Stimulated activated CD4-positive, alpha-beta T cell treated with anti-CD3 and anti-CD28 coated beads, Interleukin-15, amount 100 ng/mL, for 1 hour (primary cell): ENCODE measurements at places on chromosomes 2 and 18.

DNA sequence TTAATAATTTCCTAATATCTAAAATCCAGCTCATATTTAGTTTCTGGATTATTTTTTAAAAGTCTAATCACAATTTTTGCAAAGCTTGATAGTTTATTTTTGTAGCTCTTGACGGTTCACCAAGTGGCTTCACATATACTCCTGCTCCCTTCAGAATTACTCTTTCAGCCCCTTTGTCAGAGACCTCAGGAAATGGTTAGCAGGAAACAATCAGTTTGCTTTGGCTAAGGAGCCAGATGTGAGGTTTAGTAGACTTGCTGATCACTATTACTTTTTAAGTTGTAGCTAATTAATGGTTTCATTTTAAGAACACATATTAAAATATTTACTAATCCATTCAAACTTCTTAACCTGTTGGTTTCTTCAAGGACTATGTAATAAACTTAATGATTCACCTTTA is 2.3 kb downstream of the RBBP8 start:
- no peak for DNase-seq

DNA sequence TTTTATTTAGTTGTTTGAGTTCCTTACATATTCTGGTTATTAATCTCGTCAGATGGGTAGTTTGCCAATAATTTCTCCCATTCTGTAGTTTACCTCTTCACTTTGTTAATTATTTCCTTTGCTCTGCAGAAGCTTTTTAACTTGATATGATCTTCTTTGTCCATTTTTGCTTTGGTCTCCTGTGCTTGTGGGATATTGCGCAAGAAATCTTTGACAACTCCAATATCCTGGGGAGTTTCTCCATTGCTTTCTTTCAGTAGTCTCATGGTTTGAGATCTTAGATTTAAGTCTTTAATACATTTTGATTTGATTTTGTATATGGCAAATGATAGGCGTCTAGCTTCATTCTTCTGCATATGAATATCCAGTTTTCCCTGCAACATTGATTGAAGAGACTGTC is 389.2 kb downstream of the LRP1B start:
- no peak for DNase-seq

DNA sequence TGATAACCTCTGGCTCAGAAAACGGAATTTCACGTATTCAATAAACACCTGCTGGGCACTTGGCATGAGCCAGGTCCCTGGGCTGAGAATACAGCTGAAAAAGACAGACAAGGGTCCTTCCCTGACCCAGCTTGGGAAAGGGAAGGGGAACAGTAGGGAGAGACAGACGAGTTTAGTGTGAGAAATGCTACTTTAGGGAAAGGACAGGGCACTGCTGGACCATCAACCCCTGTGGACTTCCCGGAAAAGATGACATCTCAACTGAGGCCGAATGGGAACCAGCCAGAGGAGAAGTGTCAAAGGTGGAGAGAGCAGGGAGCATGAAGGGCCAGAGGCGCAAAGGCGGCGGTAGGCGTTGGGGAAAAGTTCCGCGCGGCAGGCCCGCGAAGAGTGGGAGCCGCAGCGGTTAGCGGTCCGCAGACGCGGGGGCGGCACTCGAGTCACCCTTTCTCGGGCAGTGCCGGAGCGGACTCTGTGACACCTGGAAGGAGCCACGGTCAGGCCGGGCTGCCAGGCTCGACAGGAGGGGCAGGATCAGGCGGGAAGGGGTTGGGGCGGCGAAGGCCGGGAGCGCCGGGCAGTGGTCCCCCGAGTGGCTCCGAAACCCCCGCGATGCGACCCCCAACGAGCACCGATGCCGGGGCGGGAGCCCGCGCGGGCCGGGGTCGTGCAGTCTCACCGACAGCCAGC is 519 bp downstream of the TEX261 start:
- no peak for DNase-seq

GRCh38 chr2:233307565-233307964 is at the start of gene SAG:
Gene SAG (plus strand): TSS chr2:233307816. CDS start chr2:233309190, 1,374 bp downstream.
- DNase-seq, result no peak

DNA sequence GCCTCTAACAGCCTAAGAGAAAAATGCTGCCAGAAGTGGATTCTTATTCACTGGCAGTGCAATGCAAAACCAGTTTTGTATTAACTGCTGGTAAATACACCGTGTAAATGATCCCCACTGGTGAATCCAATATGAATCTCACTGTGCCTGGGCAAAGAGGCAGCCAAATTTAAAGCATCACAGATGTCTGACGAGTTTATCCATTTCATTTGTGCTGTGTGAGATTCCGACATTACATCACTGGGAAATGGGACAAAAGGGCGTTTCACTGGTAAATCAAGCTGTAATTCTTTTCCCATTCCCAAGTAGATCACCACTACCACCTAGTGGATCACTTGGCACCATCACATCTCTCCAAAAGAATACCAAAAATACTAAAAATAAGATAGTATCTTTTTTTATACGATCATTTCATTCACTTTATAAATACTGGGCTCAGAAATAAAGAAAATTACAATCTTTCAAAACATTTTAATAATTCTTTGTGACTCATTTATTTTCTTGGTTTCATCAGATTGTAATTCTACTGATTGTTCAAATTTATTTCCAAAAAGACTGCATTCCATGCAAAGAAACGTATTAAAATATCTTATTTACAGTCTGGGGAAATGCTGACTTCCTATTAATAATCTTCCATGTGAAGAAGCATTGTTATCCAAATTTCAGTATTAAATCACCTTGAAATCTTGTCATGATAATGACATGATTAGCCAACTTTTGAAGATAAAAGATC is 125.6 kb downstream of the GRB14 start:
- DNase-seq, result no peak

DNA sequence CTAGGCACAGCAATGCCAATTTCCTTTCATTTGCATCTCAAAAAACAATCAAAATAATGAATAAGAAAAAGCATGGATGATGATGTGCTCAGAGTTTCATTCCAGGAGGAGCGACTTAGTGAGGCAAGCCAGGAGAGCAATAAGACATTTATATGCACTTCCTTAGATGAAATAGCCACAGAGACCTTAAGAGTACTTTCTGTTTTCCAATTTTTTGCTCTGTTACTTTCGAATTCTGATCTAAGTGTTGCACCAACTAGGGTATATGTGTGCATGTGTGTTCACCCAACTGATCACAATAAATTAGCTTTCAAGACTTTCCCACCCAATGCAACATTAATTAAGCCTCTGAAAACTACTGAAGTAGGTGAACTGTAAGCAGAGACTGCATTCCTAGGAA is 709 bp downstream of the RAB27B start:
- no peak for DNase-seq

DNA sequence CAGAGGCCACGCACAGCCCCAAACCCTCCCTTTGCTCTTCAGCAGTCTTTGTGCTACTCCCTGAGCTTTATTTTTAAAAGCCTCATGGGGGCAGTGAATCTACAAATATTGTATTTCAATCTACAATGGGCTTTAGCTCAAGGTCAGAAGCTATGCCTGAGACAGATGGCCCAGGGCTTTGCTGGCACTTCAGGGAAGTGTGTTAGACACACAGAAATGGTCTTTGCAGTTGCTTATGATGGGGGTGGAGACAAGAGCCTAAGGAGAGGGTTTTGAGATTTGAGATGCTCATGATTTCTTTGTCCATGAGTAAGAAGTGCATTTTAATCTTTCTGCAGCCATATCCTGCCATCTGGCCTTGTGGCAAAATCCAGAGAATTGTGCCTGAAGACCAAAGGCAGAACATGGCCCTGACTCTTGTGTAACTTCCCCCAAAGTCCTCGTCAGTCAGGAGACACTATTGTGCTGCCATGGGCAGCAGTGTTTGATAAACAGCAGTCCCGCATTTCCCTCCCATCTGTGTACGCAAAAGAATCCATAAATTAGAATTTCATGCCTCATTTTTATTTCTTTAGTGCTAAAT is 92.6 kb downstream of the VAPA start:
- no peak for DNase-seq

DNA sequence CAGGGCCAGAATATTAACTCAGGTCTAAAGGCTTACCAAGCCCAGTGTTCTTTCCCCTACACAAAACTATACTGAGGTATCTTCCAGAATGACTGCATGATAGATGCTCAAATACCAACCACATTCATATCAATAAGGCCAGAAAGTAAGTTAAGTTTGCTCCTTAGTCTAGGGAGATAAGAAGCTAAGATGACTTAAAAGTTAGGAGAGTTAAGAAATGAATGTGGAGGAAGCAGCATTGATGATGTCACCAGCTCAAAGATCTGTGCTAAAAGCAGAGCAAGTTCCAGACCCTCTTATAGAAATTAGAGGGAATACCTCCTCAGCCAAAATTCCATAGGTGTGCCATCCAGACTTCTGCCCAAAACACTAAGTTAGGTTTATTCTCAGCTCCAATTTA is 6.1 kb downstream of the PPP4R1 start:
- DNase-seq, result no peak

DNA sequence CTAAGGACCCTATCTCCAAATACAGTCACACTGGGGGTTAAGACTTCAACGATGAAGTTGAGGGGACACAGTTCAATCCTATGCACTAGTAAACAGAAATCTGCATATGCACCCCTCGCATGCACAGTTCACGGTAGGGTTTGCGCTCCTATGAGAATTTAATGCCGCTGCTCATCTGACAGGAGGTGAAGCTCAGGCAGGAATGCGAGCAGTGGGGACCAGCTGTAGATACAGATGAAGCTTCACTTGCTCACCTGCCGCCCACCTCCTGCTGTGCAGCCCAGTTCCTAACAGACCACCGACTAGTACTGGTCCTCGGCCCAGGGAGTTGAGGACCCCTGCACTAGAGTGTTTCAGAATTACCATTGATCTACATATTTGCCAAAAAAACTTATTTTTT is 40.0 kb upstream of the FAHD2A start:
- no peak for DNase-seq

- DNase-seq, result no peak
Measured at GRCh38 chr2:240095556-240096523, 40.3 kb downstream of the COPS9 start.

- no peak for DNase-seq
Measured at GRCh38 chr2:96184188-96184587, 24.4 kb downstream of the STARD7 start.

DNA sequence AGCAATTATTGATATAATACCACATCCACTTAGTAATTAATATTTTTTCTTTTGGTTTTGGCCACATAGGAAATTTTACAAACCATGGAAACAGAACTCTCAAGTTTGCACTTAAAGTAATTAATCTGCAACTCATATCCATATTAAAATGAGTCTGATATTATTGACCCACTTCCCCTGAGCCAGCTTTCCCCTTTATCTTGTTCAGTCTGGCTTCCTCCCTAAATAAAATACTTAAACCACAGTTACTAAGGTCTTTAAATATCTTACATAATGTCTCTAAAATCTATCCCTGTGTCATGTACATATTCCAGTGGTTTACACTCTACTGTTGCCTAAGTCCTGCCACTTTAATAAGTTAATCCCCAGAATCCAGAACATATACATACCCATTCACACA is 564.9 kb upstream of the FSHR start:
- DNase-seq, result no peak

GRCh38 chr2:46963210-46963609 is 47.6 kb upstream of the MCFD2 start:
- no peak for DNase-seq

DNA sequence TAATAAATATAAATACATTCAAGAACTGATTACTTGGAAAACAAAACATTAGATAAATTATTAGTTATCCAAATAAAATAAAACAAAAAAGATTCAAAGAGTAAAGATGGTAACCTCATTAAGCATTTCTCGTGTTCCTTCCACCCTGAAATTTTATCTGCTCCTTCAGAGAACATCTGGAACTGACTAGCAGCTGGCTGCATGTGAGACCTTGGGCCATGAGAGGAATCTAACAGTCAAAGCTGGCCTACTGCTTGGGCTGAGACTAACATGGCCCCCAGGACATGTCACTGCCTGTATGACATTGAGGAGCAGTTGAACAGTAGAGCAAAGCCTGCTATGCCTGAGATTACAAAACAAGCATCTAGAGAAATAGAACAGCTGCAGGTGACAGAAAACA is 208.5 kb upstream of the ZSWIM2 start:
- no peak for DNase-seq

- no peak for DNase-seq
Measured at GRCh38 chr2:75276093-75277029, 77.0 kb upstream of the TACR1 start.

GRCh38 chr2:242060212-242060835 is 190.8 kb downstream of the RTP5 start:
- no peak for DNase-seq

DNA sequence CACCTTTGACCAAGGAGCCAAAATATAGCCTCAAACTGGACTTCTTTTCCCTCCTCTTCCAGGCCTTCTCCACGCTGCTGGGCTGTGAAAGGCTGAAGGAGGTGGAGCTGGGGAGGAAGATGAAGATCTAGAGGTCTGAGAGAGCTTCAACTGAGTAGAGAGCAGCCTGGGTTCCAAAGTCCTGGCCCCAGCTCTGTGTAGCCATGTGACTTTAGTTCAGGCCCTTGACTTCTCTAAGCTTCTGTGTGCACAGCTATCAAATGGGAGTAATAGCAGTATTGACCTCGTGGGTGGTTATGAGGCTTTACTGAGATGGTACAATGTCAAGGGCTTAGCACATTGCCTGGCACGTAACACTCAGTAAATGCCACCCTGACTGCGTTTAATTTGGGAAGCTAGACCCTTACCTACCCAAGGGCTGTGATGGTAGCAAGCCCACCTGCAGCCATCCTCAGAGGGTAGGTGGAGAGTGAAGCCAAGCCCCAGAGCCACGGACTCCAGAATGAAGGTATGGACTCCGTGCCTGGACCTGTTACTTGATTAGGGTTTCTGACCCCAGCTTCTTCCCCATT is 38.4 kb downstream of the SERTAD2 start:
- DNase-seq, result no peak

DNA sequence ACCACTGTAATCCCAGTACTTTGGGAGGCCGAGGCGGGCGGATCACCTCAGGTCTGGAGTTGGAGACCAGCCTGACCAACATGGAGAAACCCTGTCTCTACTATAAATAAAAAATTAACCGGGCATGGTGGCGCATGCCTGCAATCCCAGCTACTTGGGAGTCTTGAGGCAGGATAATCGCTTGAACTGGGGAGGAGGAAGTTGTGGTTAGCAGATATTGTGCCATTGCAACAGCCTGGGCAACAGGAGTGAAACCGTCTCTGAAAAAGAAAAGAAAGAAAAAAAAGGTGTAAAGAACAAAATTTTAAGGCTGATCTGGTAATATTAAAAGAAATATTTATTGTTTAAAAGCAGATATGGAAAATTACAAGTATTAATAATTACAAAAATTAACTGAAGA is 29.7 kb downstream of the ZNF804A start:
- no peak for DNase-seq

- DNase-seq, result no peak
Measured at GRCh38 chr2:75523313-75524275, 37.1 kb downstream of the EVA1A start.

GRCh38 chr2:138125306-138126288 is 161.3 kb downstream of the HNMT start:
- DNase-seq, result no peak

- no peak for DNase-seq
Measured at GRCh38 chr2:238970553-238971081, 122.7 kb downstream of the TWIST2 start.

- DNase-seq, result no peak
Measured at GRCh38 chr18:666177-666576, 8.7 kb downstream of the TYMS start.

GRCh38 chr18:58299936-58300335 is 255.9 kb downstream of the NEDD4L start:
- no peak for DNase-seq
